ENCODE measurements at places on chromosomes 1 and 21.

- DNase-seq: no peak
Measured at GRCh38 chr1:37878071-37878470, 18.7 kb upstream of the MTF1 start.

- DNase-seq: no peak
Measured at GRCh38 chr21:23215261-23215660, 2217.1 kb downstream of the NCAM2 start.

GRCh38 chr1:206696812-206697585 is 12.3 kb downstream of the MAPKAPK2 start:
- no peak for DNase-seq

DNA sequence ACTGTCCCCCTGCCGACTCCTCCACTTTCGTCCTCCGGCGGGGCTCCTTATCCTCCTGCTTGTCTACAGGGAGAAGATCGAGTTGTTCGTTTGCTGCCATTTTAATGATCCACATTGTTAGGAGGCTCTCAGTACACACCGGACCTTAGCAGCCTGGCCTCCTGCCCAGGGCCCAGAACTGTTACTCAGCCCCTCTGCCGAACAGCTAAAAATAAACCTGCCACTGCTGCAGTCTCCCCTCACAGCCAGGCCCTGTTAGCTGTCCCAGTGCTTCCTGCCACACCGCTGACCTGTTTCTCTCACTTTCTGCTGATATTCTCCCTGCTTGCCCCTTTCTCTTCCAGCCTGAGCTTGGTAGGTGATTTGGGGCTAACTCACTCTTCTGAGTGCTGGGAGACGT is 8.3 kb downstream of the MAPKAPK2 start:
- DNase-seq: peak; percentile 58

- DNase-seq: no peak
Measured at GRCh38 chr1:27192039-27192529, 37.2 kb upstream of the SLC9A1 start.

DNA sequence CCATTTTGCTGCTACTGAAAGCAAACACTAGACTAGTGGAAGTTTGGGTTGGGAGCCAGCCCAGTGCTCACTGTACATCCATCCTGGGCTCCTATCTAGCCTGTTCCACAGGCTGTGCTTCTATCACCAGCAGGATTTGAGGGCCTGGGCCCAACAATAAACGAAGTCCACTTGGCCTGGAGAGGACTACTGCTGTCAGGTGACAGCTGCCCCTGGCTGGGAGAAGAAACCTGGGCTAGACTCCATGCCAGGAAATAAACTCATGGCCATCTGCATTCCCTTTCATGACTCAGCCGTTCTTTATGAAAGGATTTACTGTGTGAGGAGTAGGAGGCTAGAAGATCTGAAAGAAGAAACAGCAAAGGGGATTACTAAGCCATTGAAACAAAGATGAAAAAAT is 35.5 kb downstream of the COLGALT2 start:
- peak; percentile 69 for DNase-seq

GRCh38 chr1:212236664-212237220 is 48.5 kb upstream of the PPP2R5A start:
- DNase-seq: peak; percentile 26

DNA sequence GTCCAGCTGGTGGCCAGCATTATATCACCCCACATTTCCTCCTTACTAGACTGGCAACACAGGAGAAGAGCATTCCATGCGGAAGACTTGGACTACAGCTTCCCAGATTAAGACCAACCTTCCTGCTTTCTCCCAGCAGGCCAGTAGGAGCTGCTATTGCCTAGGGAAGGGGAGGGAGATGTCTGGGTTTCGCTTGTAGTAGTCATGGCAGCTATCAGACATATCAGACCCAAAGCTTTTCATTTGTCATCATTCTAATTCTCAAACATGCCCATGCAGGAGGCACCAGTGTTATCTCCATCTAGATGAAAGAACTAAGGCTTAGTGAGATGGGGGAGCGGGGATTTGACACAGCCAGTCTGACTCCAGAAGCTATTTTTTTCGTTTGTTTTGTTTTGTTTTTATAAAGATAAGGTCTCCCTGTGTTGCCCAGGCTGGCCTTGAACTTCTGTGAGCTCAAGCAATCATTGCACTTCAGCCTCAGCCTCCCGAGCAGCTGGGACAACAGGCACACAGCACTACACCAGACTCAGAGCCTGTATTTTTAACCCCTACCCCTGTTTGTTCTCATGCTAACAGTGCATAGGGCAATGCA is 4.5 kb downstream of the PLA2G2A start:
- DNase-seq: peak; percentile 55

DNA sequence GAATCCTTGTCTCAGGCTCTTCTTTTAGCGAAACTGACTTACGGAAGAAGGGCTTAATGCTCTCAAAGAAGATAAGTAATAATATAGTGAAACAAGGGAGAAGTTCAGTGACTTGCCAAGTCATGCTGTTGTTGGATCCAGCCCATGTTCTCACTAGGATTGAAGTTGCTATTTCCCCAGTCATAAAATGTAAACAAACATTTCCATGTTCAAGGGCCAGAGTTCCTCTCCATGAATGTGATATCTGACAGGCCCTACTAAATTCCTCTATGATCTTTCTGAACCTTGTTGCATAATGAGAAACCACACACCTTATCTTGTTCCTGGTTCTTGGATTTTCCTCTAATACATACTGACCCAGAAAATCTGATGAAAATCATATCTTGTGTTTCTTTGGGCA is 876.5 kb upstream of the B3GALT2 start:
- no peak for DNase-seq

GRCh38 chr1:214990619-214991018 is 91.9 kb upstream of the KCNK2 start:
- peak; percentile 95 for DNase-seq

DNA sequence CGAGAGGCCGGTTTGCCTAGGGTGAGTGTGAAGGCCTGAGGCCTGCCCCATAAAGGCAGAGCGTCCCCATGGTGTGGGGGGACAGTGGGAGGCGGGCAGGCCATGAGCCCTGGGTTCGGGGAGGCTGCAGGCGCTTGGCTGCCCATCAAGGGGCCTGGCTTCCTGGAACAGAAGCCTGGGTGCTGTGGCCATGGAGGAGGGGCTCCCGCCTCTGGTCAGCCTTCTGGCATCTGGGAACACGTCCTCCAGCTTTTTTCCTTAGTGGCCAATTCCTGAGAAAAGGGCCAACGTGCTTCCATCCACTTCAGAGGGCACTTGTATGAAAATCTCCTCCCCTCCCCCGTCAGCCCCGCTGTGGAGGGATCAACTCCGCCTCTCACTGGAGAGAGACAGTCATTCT is 58.7 kb downstream of the PRDM16 start:
- DNase-seq: no peak

DNA sequence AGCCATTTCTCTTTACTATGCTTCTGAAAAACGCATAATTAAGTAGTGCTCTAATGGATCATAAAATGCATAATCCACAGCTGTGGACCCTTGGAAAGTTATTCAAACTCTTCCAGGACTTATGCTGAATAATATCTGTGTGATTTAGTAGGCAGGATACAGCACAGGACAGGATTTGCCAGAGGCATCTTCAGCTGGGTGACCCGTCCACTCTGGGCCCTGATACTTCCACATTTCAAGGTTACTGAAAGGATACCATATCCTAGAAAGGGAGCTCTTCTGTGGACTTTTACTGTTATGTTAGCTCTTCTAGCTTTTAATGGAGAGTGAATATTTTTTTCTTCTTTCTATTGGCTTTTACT is 49.6 kb downstream of the MAP10 start:
- no peak for DNase-seq

GRCh38 chr1:161351482-161351881 is 16.2 kb downstream of the CFAP126 start:
- no peak for DNase-seq

DNA sequence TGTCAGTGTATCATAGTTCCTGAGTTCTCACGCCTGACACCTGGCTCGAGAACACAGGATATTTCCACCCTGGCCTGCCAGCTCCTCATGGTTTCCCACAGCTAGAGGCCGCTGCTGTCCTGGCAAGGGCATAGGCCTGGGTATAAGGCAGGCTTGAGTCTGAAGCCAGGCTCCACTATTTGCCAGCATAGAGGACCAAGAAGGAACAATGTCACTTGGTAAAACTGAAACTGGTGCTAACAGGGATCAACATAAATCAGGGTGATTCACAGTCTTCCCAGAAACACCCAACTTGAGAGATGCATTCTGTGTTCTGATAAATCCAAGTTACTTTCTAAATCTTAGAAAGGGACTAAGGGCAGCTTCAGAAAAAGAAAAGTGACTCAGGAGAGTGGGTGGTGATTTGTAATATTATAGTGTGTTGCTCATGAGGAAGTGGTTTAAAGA is 6.9 kb upstream of the S100A2 start:
- DNase-seq: peak; percentile 83

DNA sequence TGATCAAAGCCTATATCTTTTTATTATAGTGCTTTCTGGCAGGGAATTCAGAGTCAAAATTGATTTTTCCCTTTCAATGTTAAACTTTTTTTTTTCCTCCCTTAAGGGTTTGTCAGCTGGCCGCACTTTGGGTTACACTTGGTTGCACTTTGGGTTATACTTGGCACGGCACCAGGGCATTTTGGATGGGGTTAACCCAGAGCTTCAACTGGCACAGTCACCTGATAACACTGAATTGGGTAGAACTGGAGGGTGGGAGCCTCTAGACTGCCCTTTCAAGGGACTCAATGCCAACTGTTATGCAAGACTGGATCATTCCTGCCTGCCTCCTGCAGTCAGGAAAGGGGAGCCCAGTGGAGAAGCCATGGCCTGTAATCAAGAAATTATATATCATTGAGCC is 211.5 kb downstream of the KCNJ6 start:
- DNase-seq: no peak

GRCh38 chr1:90671251-90671650 is 45.9 kb downstream of the BARHL2 start:
- DNase-seq: no peak

DNA sequence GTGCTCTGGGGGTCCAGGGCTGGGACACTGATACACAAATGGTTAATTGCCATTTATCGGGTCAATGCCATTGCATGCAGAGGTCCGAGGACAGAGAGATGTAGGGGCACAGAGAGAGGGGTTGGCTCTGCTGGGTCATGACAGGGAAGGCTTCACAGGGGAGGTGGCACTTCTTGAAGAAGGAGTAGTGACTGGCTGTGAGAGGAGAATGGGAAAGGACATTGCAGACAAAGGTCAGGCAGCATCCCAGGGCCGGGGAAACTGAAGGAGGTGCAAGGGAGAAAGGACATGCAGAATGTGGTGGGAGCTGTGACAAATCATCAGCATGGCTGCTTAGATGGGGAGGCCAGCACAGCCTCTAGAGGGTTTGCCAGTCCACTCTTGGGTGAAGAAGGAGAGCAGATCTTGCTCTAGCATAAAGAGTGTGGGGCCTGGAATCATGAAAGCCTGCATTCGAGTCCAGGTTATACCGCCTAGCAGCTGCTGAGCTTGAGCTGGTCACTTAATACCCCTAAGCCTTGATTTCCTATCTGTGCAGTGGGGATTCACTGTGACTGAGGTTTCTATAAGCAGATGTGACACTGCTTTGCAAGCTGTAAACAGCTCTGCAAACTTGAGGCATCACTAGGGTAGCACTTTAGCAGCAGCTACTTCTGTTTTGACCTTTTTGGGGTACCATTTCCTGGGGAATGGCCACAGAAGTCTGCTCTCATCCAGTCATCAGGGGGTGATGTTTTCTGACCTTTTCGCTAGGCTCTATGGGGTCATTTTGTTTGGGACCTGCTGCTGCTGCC is 59.2 kb upstream of the EPS8L3 start:
- no peak for DNase-seq

DNA sequence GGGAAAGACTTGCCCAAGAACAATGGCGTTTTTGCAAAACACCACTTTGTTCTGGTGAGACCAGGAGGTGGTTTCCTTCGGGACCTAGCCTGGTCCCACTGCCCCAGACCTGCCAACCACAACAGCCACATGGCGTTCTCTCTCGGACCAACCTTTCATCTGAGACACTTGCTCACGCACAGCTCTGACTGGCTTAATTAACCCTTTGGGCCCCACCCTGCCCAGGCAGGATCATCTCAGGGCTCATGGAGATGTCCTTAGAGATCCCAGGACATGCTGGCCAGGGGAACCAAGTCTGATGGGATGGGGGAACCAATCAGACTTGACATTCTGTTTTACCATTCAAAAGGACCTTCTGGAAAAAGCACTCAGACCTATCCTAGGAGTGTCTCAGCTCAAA is 97.8 kb upstream of the SLC2A1 start:
- no peak for DNase-seq

GRCh38 chr1:101452825-101453224 is 216.0 kb downstream of the S1PR1 start:
- no peak for DNase-seq

- no peak for DNase-seq
Measured at GRCh38 chr1:194279975-194280374, 1093.6 kb upstream of the B3GALT2 start.

- DNase-seq: no peak
Measured at GRCh38 chr1:17564458-17565393, 25.2 kb downstream of the ARHGEF10L start.

- DNase-seq: no peak
Measured at GRCh38 chr1:18560692-18561091, 70.0 kb upstream of the PAX7 start.

DNA sequence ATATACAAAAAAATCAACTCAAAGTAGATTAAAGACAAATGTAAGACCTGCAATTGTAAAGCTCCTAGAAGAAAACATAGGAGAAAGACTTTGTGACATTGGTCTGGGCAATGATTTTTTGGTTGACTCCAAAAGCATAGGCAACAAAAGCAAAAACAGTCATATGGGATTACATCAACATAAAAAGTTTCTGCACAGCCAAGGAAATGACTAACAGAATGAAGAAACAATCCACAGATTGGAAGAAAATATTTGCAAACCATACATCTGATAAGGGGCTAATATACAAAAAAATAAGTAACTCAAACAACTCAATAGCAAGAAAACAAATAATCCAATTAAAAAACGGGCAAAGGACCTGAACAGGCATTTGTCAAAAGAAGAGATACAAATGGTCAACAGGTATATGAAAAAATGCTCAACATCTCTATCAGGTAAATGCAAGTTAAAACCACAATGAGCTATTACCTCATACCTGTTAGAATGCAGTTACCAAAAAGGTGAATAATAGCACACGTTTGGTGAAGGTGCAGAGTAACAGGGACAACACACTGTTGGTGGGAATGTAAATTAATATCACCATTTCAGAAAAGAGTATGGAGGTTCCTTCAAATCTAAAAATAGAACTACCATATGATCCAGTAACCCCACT is 173.7 kb upstream of the COA6 start:
- DNase-seq: no peak

DNA sequence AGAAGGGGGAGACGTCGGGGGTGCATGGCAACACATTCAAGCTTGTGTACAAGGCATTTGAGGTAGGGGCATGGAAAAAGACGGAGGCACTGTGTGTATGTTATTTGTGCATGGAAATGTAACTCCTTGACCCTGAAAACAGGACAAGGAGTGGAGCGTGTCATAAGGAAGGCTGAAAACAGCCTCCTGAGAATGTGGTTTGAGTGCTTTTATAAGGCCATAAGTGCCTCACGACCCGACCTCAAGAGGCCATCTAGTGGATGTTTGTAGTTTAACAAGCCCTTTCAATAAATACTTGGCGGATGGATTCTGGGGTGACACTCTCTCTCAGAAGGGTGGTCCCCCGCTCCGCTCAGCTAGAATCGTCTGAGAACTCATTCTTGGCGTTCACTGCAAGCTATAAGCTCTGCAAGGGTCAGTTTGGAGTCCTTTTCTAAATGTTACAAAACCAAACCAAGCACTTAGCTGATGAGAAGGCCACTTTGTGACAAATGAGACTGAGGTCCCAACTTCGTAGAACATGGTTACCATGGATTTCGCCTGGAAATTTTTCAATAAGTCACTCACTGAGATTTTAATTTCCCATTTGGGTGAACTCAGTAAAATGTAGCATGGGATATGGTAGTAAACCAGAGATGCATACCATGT is 38.8 kb upstream of the CLCA4 start:
- peak; percentile 57 for DNase-seq

- no peak for DNase-seq
Measured at GRCh38 chr1:16458831-16459230, 18.3 kb downstream of the NECAP2 start.
